Neural crest cell (in vitro differentiated cells): ENCODE measurements at places on chromosomes 5 and 9. TPM values are rescaled to one million over a fixed set of nuclear protein-coding genes. Genes with fewer than 3 reads are reported as not detected.

Gene SHROOM1
- 5.7 and 6.5 TPM in 2 replicates for total RNA-seq

- no peak for DNase-seq
These were observed 6.0 kb downstream of the LHX6 start for GRCh38 chr9:122222791-122223190.

GRCh38 chr9:27117489-27118135 is 8.6 kb downstream of the TEK start:
- no peak for DNase-seq

Gene FAM151B
- total RNA-seq: 1.9 and 2.0 TPM in 2 replicates

Gene IFNB1
- total RNA-seq: not detected in 2 replicates

Gene CKS2
- total RNA-seq: 174 and 184 TPM in 2 replicates

DNA sequence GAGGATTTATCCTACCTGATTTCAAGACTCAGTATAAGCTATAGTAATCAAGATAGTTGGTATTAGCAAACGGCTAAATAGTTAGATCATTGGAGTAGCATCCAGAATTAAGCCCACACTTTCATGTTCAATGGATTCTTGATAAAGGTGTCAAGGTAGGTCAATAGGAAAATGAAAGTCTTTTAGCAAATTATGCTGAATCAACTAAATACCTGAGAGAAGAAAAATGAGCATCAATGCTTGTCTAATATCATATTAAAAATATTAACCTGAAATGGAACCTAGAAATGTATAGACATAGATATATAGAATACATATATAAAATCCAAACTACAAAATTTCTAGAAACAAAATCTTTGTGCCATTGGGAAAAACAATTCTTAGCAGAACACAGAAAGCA is 685.6 kb downstream of the DTWD2 start:
- DNase-seq: no peak

- no peak for DNase-seq
These were observed 21.3 kb downstream of the MRPL36 start for GRCh38 chr5:1778138-1779020.

- DNase-seq: no peak
These were observed 243.1 kb upstream of the RFX3 start for GRCh38 chr9:3768712-3769457.
